ENCODE measurements at places on chromosomes 12 and 14.

GRCh38 chr12:104740668-104741067 is 217.4 kb downstream of the SLC41A2 start:
- no peak for DNase-seq

GRCh38 chr12:117028254-117028653 is 71.0 kb downstream of the TESC start:
- no peak for DNase-seq

GRCh38 chr12:109581856-109582255 is 8.3 kb downstream of the MVK start:
- no peak for DNase-seq

GRCh38 chr14:100359881-100360280 is 36.7 kb downstream of the SLC25A47 start:
- DNase-seq = no peak

GRCh38 chr12:7091171-7091570 is 1.1 kb downstream of the C1R start:
- no peak for DNase-seq
